Nucleus accumbens (tissue), 56 donors: ENCODE measurements at places on chromosomes 4 and X.

- no peak for DNase-seq
Measured at GRCh38 chrX:131649741-131650140, 105.9 kb downstream of the OR13H1 start.

- DNase-seq = no peak
Measured at GRCh38 chr4:48699475-48699874, 80.6 kb downstream of the FRYL start.

GRCh38 chr4:16896881-16897750, 1.3 kb downstream of the LDB2 start:
- no peak for DNase-seq

DNA sequence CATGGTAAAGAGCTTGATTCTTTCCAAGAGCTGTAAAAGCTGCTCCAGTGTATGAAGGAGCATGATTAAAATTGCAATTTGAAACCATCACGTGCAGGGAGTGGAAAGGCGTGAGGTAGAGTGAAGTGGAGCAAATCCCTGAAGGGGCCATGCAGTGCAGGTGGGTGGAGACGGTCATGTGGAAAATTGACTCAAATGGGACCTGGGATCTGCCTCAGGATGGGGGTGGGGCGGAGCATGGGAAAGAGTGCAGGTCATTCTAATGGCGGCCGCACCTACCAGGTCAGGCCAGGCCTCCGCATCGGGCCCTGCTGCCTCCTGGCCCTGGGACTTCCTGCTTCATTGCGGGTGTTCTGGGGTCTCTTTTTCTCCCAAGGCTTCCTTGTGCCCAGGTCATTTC, 25.3 kb upstream of the TRIM60 start:
- DNase-seq = no peak

DNA sequence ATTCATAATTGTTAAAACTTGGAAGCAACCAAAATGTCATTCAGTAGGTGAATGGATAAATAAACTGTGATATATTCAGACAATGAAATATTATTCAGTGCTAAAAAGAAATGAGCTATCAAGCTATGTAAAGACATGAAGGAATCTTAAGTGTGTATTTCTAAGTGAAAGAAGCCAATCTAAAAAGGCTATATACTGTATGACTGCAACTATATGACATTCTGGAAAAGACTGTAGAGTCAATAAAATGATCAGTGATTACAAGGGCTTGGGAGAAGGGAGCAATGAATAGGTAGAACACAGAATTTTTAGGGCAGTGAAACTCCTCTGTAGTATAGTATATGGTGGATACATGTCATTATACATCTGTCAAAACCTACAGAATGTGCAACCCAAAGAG, 139.9 kb downstream of the FRYL start:
- DNase-seq = no peak
